ENCODE measurements at places on chromosomes 3 and 15.

GRCh38 chr3:170961616-170962400 lies 53.4 kb upstream of the EIF5A2 start:
- DNase-seq: peak; percentile 56

- DNase-seq: no peak
Measured at GRCh38 chr3:70400194-70400593, 87.8 kb upstream of the MDFIC2 start.

GRCh38 chr3:69535613-69536012 lies 149.7 kb upstream of the FRMD4B start:
- no peak for DNase-seq

GRCh38 chr15:97482521-97482920 lies 478.0 kb upstream of the ARRDC4 start:
- DNase-seq: no peak

DNA sequence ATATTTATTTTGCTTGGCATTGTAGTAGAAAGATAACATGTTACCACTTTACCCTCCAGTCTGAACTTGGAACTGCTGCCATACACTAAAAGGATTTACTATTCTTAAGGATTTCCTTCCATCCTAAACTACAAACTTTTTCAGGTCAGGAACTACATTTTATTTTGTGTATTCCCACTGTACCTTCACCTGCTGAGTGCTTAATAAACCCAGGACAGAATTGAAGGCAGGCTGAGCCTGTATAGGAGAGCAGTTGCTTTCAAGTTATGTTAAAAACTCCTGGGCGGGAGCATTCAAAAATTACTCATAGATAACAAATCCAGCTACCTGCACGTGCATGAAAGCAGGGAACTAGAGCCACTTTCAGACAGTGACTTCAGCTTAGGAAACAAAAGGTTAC lies 58.3 kb downstream of the CACNA1D start:
- no peak for DNase-seq

GRCh38 chr3:177681156-177681555 lies 483.9 kb upstream of the TBL1XR1 start:
- DNase-seq: peak; percentile 6

- no peak for DNase-seq
Measured at GRCh38 chr15:45346381-45346780, 32.0 kb downstream of the GATM start.

GRCh38 chr3:44232407-44232806 lies 9.3 kb upstream of the TOPAZ1 start:
- no peak for DNase-seq

GRCh38 chr3:68088216-68088615 lies 433.8 kb upstream of the SUCLG2 start:
- no peak for DNase-seq

DNA sequence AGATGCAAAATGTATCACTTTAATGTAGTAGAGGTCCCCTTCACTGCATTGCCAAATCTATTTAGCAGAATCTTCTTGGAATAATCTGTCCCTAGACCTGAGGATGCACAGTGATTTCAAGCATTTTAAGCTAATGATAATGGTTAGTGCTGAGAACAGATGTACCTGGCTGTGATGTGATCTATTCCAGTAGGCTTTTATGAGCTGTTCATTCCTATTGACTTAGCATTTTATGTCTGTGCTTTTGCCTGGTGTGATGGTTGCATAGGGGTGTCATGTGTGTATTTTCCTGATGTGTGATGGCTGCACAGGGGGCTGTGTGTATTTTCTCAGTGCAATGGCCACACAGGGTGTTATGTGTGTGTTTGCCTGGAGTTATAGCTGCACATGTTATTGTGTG lies 272.9 kb downstream of the TIGIT start:
- DNase-seq: no peak

DNA sequence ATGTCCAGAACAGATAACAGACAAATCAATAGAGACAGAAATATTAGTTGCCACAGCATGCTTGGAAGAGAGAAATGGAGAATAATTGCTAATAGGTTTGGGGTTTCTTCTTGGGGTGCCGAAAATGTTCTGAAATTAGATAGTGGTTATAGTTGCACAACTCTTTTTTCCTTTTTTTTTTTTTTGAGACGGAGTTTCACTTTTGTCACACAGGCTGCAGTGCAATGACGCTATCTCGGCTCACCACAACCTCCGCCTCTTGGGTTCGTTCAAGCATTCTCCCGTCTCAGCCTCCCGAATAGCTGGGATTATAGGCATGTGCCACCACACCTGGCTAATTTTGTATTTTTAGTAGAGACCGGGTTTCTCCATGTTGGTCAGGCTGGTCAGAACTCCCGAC lies 163.3 kb downstream of the PLCH1 start:
- no peak for DNase-seq

DNA sequence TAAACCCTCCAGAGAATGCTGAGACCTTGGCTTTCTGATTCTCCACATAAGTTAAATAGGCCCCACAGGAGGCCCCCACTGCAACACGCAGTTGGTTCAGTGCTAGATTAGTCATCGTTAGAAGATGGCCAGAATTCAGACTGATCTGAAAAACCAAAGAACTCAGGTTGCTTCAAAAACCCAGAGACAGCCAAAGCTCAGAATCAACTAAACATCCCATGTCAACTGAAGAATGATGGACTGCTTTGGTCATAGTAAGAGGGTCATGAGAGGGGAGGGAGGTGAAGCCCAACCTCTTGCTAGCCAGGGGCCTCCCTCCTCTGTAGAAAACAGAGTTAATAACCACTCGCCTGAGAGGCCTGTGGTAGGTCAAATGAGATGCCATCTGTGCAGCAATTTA lies 93.1 kb downstream of the AKAP13 start:
- peak; percentile 75 for DNase-seq

GRCh38 chr15:38163658-38164057 lies 89.0 kb upstream of the SPRED1 start:
- no peak for DNase-seq

- peak; percentile 11 for DNase-seq
Measured at GRCh38 chr3:143628971-143629370, 219.3 kb downstream of the SLC9A9 start.

- peak; percentile 79 for DNase-seq
Measured at GRCh38 chr3:43872901-43873300, 182.2 kb downstream of the ABHD5 start.

GRCh38 chr15:48058371-48058770 lies 62.4 kb upstream of the SLC24A5 start:
- no peak for DNase-seq

DNA sequence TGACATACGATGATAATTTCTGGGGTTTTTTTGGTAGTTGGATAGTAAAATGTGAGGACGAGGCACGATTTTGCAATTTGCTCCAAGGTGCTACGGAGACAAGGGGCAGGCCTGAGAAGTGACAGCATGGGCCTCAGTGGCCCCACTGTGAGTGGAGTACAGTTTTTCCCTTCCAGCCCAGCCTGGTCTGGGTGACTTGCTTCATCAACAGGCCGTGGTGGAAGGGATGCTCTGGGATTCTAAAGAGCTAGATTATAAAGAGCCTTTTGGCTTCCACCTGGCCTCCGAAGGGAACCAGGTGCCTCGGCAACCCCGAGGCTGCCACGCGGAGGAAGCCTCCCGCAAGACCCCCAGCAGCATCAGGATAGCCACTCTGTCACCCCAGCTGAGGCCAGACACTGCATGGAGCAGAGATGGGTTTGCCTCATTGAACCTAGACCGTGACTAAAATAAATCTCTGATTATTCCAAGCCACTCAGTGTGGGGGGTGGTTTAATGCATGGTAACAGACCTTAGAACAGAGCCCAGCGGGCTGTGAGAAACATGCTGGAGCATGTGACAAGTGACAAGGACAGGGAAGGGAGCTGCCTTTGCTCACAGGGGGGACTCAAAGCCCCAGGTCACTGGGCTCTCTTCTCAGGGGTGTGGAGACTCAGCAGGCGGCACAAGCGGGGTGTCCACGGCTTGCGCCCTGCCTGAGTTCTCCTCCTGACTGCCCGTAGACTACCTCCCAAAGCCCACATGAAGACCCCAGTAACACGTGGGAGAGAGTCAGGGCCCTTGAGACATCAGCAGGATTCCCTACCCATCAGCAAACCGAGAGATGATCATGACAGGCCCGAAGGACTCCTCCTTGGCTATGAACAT lies 22.6 kb upstream of the SLC41A3 start:
- DNase-seq: no peak

- DNase-seq: peak; percentile 72
Measured at GRCh38 chr3:30426293-30426993, 180.0 kb upstream of the TGFBR2 start.

- DNase-seq: no peak
Measured at GRCh38 chr3:170974872-170975271, 51.6 kb downstream of the SLC2A2 start.

GRCh38 chr3:152280539-152280938 lies 11.8 kb downstream of the MBNL1 start:
- no peak for DNase-seq

DNA sequence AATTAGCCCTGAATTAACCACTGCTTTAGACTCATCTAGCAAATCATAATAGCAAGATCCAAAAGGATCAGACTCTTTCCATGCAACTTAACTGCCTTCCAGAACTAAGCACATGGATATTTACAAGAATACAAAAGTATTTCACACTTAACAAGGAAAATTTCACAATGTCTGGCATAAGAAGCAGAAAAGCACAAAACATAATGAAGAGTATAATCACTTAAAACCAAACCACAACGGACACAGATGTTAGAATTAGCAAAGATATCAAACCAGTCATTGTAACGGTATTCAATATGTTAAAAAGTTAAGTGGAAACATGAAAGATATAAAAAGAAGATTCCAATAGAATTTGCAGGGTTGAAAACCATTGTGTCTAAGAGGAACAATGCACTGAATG lies 51.5 kb upstream of the COL6A6 start:
- DNase-seq: peak; percentile 7

DNA sequence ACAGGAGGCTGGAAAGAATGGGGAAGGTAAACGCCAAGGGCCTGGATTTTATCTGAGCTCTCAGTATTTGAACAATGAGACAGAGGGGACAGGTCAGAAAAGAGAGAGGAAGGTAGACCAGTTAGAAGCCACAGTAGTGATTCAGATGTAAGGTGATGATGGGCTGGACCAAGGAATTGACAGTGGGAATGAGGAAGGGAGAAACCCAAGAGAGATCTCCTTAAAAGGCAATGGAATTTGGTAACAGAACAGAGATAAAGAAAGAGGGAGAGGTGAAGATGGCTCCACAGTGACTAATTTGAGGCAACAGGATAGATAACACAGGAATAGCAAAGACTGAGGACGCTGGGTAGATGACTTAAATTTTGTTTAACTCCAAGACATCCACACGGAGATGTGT lies 11.4 kb upstream of the HEG1 start:
- peak; percentile 78 for DNase-seq

DNA sequence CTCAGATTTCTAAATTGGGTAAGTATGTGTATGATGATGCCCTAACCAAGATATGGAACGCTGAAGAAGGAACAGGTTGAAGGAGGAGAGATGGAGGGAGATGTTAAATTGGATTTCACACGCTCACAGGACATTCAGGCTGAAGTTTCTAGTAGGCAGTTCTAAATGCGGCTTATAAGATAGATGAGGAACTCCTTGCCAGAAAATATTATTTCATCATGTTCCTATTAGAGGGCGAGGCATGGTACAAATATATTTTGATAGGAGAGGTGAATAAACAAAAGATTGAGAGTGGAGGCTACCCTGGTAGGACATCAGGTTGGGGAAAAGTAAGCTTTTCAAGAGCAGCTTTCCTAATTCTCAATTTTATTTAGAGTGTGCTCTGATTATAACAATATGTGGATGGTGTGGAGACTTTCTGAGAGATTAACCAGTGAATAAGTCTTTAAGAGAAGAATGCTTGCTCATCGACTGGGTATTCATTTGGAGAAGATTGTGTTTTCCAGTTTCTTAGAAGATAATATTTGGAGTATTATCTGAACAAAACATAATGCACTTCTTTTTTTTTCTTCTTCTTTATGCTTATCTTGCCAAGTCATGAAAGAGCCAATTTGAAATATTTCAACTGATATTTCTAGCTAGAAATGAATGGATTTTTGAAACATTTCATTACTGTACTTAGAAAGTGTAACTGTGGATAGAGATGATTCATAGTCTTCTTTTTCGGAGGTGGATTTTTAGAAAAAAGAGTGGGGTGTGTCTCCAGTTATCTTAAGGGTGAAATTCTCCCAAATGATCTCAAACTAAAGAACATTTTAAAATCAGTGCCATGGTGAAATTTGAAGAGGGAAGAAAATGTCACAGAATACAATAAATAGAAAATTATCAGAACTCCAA lies 88.5 kb downstream of the B3GALNT1 start:
- DNase-seq: no peak

- peak; percentile 64 for DNase-seq
Measured at GRCh38 chr15:90465140-90465929, 64.4 kb upstream of the CRTC3 start.

DNA sequence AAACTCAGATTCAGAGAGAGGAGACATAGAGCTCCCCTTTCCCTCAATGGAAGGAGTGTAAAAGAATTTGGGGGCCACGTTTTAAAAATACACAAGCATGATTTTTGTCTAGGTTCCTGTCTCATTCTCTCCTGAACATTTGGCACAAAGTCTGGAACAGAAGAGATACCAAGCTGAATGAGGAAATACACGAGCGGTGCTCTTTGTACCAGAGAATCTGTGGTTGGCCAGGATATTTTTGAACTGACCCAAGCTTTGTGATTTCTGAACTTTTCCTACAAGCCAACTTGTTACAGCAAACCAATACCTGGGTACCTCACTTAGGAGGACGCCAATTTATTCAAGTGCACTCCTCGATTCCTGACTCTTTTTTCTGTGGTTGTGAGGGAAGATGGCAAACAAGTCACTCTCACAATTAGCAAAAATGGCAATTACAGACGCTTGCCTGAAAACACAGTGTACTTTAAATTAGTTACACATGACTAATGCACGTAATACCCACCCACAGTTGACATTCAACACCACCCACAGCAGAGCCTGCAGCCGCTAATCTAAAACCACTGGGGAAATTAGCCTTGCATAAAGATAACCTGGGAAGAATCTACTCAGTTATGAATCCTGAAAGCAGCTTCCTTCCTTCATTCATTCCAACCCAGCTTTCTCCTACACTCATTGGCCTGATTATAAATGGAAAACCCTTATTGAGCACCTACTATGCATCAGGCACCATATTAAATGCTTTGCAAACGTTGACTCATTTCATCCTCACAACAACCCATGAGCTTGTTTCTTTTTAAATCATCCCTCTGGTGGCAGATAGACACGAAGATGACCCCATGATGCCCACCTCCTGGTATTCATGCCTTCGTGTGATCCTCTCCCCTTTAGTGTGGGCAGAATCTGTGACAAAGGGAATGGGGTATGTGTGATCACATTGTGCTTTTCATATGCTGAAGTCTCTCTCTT lies 293.5 kb downstream of the KBTBD8 start:
- DNase-seq: no peak

DNA sequence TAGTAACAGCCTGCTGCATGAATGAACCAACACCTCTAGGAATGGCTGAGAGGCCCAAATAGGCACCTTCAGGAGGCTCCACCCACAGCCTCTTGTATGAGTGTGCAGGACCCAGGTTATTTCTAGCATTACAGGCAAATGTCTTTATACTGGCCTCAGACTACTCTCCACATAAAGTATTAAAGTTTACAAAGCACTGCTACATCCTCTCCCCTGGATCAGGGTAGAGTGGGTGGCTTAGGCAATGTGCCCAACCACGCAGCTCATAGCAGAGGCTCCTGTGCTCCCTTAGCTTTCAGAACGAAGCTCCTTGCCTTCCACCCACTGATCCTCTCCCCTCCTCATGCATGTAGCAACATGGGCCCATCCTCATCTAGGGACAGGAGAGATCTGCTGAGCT lies 16.3 kb downstream of the TMEM43 start:
- DNase-seq: no peak

Data from fibroblast of skin of right biceps (primary cell).